ENCODE measurements at places on chromosomes 12 and 14.

DNA sequence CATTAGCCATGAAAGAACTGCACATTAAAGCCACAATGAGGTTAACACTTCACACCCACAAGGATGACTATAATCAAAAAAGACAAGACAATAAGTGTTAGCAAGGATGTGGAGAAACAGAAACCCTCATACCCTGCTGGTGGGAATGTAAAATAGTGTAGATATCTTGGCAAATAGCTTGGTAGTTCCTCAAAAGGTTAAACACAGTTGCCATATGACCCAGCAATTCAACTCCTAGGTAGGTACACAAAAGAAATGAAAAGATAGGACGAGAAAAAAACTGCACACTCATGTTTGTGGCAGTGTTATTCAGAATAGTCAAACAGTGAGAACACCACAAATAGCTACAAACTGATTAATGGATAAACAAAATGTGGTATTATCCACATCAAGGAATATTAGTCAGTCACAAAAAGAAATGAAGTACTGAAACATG is 93.5 kb downstream of the ATXN2 start:
- DNase-seq = no peak

GRCh38 chr12:46701356-46701755 is 124.4 kb downstream of the SLC38A4 start:
- no peak for DNase-seq

DNA sequence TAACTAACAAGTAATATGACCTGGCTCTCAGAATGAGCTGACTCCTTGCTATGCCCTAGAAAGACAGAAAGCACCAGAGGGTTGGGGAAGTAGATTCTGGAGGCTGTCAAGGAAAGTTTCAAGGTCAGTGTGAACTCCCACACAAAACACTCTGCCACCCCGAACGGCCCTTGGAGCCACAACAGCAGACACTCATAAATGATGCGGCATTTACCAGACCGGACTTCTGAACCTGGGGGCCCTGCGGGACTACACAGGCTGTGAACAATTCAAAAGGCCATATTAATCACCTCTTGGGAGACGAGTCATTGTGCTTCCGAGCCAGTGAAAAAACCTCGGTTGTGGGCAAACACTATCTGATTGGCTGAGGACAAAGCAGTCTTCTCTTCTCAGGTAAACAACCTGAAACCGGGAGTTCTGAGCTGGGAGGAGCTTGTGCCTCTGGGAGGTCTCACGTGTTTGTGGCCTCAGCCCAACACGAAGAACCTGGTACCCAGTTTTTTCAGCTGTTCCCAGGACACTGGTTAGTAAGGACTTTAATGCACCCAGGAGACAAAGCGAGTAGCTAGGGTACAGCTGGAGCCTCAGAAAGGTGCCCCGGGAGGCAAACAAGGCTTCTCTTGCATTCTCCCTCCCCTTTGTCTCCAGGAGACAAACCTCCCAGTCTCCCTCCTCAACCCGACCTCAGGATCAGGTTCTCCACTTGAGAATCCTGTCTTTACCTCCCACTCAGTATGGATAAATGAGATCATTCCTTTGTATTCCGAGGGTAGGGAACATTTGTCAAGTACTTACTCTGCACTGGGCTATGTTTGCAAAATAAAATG is 35.3 kb downstream of the VWF start:
- no peak for DNase-seq

DNA sequence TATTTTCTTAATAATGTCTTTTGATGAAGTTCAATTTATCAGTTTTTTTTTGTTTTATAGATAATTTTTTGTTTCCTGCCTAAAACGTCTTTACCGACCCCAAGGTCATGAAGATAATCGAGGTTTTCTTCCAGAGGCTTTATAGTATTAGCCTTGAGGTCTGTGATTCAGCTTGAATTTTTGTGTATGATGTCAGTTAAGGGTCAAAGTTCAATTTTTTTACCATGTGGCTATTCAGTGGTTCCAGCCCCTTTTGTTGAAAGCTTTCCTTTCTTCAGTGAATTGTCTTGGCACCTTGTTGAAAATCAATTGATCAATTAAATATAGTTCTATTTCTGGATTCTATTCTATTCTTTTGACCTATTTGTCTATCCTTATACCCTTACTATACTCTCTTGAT is 3.2 kb upstream of the MGST1 start:
- no peak for DNase-seq

DNA sequence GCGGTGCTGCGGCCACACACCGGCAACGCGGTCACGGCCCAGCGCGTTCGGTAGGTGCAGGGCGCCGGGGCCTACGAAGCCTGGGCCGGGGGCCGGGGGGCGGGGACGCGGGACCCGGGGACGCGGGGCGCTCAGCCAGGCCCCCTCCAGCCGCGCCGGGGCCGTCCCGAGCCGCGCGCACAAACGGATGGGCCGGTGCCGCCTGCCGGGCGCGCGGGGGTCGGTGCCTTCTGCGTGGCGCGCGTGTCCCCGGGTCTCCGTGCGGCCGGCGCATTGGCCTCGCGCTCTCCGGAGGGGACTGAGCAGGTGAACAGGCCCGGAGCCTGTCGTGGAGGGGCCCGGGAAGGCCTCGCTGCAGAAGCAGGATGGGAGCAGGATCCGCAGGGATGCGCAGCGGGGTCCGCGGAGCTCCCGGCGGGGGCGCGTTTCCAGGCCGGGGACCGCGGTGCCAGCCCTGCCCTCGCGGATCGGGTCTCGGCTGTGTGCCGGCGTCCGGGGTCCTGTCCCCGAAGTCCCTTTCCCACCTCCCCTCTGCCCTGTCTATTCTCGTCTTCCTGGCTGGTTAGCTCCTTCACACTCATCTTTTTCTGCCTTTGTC is 421 bp downstream of the GLT1D1 start:
- DNase-seq = no peak

DNA sequence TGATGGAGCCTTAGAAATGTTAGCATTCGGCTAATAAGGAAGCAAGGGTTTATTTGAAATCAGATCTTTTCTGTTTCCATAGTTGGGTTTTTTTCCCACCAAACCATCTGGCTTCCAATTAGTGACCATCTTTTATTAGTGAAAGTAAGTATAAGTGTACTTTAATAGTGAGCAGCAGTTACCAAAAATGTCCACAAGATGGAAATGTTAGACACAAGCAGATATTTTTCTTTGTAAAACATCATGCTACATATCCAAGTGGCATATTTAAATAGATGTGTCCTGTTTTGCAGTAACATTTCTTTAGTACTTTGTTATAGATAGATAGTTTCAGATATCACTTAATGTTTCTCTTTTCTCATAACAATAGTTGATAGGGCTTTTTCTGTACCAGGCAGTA is 28.8 kb downstream of the YEATS4 start:
- DNase-seq = no peak

- DNase-seq = no peak
These were observed 40.2 kb downstream of the RASSF9 start for GRCh38 chr12:85796001-85796400.

- no peak for DNase-seq
These were observed 69.7 kb downstream of the TSPAN11 start for GRCh38 chr12:30996255-30996654.

GRCh38 chr12:76275511-76276093 is 72.6 kb downstream of the BBS10 start:
- DNase-seq = no peak

- no peak for DNase-seq
These were observed 23.7 kb downstream of the PCNX1 start for GRCh38 chr14:70931008-70931407.

DNA sequence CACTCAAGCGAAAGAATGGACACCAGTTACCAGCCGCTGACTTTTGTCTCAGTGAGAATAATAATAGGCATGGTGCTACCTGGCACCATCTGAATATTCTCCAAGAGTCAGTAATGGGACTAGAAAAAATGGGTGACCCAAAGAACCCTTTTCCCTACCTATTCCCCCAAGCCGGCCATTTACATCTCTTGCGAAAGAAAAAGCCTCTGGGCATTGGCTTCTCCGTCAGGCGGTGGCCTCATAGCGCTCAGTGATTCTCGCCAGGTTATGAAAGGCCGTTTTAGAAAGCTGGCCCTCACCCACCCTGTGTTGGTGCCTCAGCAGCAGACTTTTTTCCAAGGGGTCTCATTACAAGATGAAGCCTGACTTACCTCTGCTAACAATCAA is 523 bp upstream of the SLC6A15 start:
- no peak for DNase-seq

GRCh38 chr12:6273205-6273540 is 37.3 kb upstream of the PLEKHG6 start:
- DNase-seq = no peak

GRCh38 chr14:61562321-61563161 is 132.8 kb upstream of the HIF1A start:
- DNase-seq = no peak

GRCh38 chr12:92413286-92413685 is 267.6 kb upstream of the BTG1 start:
- no peak for DNase-seq

- DNase-seq = no peak
These were observed 1362.8 kb upstream of the SEL1L start for GRCh38 chr14:82896476-82896875.

GRCh38 chr12:103908877-103909276 is 21.3 kb upstream of the HSP90B1 start:
- DNase-seq = no peak

- DNase-seq = no peak
These were observed 35.8 kb downstream of the TRIP11 start for GRCh38 chr14:92004062-92004461.

- no peak for DNase-seq
These were observed 10.5 kb downstream of the GPR137C start for GRCh38 chr14:52563120-52563519.

- no peak for DNase-seq
These were observed 257.0 kb downstream of the ADGRD1 start for GRCh38 chr12:131210506-131211339.

GRCh38 chr14:61652526-61653262 is 42.6 kb upstream of the HIF1A start:
- no peak for DNase-seq

DNA sequence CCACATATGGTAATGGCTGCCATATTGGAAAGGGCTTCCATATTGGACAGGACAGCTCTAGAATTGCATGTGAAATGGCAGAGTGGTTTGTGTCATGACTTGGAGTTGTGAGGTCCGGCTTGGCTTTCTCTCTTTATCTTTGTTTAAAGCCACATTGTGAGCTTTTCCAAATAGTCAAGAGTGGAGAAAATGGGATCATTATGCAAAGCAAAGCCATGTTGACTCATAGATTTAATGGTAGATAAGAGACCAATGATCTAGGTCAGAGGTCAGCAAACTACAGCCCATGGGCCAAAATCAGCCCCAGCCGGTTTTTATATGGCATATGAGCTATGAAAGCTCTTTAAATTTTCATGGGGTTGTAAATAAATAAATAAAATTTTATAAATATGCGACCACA is 449.1 kb downstream of the BCL11B start:
- DNase-seq = no peak

- no peak for DNase-seq
These were observed 13.6 kb upstream of the PAX9 start for GRCh38 chr14:36647824-36648753.

GRCh38 chr14:68238976-68239375 is 419.4 kb downstream of the RAD51B start:
- DNase-seq = no peak

DNA sequence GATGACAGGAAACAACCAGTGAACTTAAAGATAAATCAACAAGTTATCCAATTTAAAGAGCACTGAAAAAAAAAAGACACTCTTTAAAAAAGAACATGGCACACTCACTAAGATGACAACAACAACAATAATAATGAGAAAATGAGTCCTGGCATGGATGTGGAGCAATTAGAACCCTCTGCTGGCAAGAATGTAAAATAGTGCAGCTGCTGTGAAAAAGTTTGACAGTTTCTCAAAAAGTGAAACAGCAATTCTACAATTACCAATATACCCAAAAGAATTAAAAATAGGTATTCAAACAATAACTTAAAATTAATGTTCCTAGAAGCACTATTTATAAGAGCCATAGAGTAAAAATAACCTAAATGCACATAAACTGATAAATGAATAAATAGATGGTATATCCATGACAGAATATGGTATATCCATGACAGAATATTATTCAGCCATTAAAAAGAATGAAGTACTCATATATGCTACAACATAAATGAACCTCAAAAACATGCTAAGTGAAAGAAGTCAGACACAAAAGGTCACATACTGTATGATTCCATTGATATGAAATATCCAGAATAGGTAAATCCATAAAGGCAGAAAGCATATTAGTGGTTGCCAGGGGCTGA is 49.1 kb upstream of the GPHB5 start:
- DNase-seq = no peak

DNA sequence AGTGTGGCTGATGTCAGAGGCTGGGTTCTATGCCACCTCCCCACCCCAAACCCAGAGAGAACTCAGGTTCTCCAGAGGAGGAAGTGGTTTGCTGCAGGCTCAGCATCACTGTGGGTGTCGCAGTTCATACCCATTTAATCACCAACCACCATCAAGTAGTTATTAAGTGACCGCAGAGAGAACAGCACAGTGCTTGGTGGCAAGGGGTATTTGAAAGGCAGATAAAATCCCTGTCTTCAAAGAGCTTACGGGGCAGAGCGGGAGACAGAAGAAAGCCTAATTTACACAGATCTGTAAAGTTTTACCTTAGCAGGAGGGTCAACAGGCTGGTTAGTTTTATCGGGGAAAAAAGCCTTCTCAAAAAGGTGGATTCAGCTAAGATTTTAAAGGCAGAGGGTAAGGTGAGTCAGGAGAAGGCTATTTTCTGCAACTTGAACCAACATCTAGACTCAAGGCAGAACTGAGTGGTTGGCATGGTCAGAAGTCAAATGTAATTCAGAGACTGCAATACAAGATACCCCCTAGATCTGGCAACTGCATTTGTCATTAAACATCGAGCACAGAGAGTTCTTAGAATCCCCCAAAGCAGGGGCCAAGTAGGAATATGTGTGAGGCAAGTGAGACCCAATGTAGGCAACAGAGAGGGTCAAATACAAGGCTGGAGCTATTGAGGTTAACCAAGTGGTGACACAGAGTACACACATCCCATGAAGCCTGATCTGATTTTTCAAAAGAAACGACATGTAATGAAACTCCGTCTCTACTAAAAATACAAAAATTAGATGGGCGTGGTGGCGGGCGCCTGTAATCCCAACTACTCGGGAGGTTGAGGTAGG is 13.2 kb downstream of the PXN start:
- DNase-seq = no peak
